ENCODE measurements at places on chromosomes 3 and 15.

- DNase-seq, result no peak
Observed at GRCh38 chr3:65984975-65985374, 53.7 kb downstream of the MAGI1 start.

- DNase-seq, result no peak
Observed at GRCh38 chr15:84001037-84001436, 234.5 kb upstream of the GOLGA6L4 start.

GRCh38 chr3:12796171-12797123 is at the start of gene CAND2:
CAND2 (plus strand) TSS chr3:12796680; CDS start chr3:12796721, 41 bp downstream.
- peak; percentile 48 for DNase-seq

- no peak for DNase-seq
Observed at GRCh38 chr3:16205156-16205870, 30.8 kb downstream of the GALNT15 start.

- no peak for DNase-seq
Observed at GRCh38 chr3:149493315-149494021, 19.0 kb downstream of the TM4SF4 start.

DNA sequence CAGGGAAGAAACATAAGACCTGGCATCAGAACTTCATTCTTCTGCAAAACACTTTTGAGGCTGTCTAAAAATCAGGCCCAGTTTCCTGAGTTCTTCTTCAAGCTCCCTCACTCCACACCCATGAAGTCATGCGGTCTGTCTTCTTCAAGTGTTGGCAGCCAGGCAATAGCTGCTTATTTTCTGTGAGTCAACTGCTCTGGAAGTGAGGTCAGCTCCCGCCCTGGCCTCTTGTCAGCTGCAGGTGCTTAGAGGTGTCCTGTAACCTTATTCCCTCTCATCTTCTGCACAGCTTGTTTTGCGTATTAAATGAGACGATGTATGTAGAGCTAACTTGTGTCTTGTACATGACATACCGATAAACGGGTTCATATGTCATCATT is 226.1 kb downstream of the ADAMTS17 start:
- no peak for DNase-seq

Data from stimulated activated naive CD8-positive, alpha-beta T cell treated with anti-CD3 and anti-CD28 coated beads, Interleukin-15, Interleukin-2, amounts not matched to agents 100 U/mL and 50 U/mL, for 24 hours (primary cell).